ENCODE measurements at places on chromosomes 5 and 9.

DNA sequence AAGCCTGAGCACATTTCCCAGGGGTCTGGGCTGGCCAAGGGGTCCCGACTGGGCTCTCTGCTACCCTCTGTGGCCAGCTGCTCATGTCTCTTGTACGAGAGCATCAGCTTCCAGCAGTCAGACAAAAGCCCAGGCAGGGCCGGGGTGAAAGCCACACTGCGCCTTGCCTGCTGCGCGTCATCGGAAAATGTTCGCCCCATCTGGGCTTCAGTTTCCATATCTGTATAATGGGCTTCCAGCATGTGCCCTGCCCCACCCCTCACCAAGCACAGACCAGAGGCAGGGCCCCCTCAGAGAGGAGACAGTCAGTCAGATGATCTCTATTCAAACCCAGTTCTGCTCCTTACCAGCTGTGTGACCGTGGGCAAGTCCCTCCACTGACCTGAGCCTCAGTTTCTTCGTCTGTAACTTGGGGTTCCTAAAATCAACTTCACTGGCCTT, 8.0 kb upstream of the GRHPR start:
- DNase-seq: no peak

GRCh38 chr9:121699571-121700164, 48.2 kb downstream of the DAB2IP start:
- DNase-seq: peak; percentile 19

DNA sequence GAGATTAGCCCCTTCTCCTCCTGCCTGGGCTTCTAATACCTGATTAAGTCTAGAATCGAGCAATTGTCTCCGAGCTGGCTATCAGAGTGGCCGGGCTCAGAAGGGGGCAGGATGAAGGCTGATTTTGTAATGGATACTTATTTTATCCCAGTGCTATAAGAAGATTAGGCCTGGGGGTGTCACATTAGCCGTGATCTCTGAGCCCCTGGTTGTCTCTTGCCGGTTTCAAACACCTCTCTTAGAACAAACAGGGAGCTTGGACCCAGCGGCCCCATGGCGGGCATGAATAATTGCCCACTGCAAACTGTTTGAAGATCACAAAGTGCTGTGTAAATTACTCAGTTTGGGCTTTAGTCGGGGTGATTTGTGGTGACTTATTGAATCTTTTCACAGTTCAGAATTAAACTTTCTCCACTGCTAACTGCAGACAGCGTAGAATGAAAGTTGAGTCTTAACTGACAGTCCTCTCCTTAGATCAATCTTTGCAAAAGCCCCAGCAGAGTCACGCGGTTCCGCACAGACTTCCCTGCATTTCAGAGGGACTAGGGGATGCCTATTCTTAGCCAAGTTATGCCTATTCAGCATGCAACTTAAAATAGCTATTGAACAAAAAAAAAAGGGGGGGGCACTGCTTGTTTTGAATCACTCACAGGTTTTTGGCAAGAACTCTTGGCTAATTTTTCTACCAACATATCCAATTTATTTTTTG, 200.6 kb upstream of the IRX1 start:
- DNase-seq: no peak

GRCh38 chr9:91103931-91104330, 257.8 kb downstream of the AUH start:
- DNase-seq: no peak

GRCh38 chr5:87844449-87844848, 424.2 kb downstream of the TMEM161B start:
- no peak for DNase-seq

GRCh38 chr5:135600971-135601381, 22.2 kb upstream of the CXCL14 start:
- no peak for DNase-seq

DNA sequence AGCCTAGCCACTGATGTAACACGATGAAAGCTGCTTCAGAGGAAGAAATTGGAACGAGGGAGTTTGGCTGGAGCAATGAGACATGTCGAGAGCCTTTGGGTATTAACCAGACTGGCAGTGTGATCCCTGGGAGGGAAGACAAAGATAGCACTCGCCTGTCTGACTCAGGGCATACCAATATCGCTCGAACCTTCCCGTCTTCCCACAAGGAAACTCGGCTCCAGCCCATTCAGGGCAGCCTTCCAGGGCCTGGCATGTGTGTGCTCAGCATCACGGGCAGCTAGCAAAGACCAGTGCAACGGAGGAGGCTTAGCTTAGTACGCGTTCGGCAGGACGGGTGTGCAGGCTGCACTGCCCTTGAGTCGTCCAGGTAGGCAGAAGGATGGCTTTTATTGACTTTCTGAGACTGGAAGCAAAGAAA, 356.9 kb upstream of the WWC1 start:
- no peak for DNase-seq

- no peak for DNase-seq
Observed at GRCh38 chr5:146130440-146131045, 25.2 kb upstream of the PLAC8L1 start.

DNA sequence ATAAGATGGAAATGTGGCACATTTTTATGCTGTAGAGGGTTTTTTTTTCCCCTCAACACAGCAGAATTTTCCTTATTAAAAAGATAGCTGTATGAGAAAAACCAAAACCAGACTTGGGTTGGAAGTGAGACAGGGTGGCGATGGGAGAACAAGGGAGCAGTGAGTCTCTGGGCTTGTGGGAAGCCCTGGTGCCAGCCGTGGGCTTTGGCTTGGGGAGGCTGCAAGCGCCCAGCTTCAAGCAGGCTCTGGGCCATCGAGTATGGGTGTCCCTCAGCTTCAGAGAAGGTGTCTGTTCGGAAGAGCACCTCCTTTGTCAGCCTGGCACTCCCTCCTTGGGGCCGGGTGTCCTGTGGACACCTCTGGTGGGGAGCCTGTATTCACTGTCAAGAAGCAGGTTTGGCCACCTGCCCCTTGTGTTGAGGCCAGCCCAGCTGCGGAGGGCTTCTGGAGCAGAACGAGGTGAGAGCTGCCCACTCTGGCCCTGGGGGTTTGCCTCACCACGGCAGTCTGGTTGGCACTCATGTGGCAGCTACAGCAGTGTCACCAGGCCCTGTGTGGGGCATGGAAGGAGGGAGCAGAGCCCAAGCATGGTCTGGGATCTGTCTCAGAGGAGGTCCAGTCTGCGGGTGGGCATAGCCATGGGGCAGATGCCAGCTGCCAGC, 37.6 kb upstream of the ANGPTL2 start:
- no peak for DNase-seq

DNA sequence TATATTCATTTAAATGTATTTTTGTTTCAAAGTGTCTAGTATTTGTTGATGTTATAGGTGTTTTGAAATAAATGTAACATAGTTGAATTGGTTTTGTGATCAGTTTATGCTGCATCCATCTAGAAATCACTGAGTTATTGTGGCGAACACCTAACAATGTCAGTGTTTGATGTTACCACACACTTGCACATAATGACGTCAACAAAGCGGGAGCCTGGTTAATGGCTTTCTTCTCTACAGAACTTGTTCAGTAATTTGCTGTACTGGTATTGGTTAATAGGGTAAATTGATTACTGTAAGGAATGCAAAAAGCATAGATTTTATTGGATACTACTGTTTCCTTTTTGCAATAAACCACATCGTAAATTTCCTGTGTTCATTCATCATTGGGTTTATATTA, 133.0 kb downstream of the ATG10 start:
- DNase-seq: no peak
